ENCODE measurements at places on chromosomes 2 and 18. TPM values are rescaled to one million over a fixed set of nuclear protein-coding genes. Genes with fewer than 3 reads are reported as not detected.

Gene GAL3ST2
- 0.23 TPM for total RNA-seq

Gene POTEI
- total RNA-seq = not detected

Gene ING5
- total RNA-seq = 41.2 TPM

Gene IFIH1
- total RNA-seq = 31.8 TPM

Gene REG1B
- not detected for total RNA-seq

Gene SERPINB13
- not detected for total RNA-seq

Gene CCDC150
- total RNA-seq = 9.0 TPM

Gene ST8SIA5
- total RNA-seq = not detected

Gene REG3G
- not detected for total RNA-seq

Gene GALR1
- not detected for total RNA-seq

Gene MEP1B
- 0.11 TPM for total RNA-seq

Gene PPP1R1C
- total RNA-seq = not detected

Gene ABCB11
- not detected for total RNA-seq

Gene FAM210A
- total RNA-seq = 19.9 TPM

Measured in T-helper 2 cell treated with Interferon-gamma antibody and Interleukin-4, amounts not matched to agents 100 ng/mL and 5 ng/mL, for 36 hours (primary cell).